ENCODE measurements at places on chromosomes 3 and 15. TPM values are rescaled to one million over a fixed set of nuclear protein-coding genes. Genes with fewer than 3 reads are reported as not detected.

DNA sequence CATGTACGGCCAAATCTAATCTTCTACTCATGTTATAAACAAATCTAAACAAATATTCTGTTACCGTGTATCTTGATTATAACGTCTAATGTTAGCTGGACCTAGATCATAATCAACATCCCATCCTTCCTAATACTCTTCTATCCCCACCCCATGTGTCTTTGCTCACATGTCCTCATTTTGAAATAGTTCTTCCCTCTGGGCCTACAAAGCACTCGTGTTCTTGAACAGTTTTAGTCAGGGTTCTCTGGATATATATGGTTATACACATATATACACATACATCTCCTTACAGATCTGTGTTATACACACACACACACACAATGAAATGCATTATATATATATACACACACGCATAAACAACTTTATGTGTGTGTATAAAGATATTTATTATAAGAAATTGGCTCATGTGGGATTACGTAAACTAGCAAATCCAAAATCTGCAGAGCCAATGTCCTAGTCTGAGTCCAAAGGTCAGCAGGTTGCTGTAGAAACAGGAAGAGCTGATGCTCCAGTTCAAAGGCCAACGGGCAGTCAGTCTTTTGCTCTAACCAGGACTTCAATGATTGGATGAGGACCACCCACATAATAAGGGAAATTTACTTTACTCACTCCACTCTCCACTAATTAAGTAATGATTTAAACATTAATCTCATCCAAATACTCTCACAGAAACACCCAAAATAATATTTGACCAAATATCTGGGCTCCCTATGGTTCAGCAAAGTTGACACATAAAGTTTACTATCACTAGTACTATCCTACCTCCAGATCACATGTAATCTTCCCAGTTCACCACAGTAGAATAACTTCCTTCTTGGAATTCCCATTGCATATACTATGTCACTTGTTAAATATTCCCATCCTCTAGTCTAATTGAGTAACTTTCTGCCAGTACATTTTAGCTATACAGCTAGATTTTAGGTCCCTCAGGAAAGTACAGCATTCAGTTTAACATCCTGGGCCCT lies 450.0 kb downstream of the ROBO1 start:
- H3K27ac ChIP-seq: no peak overlapping the region
- no peaks in the 10 kb centered on the region for H3K36me3 ChIP-seq
- H3K4me1 ChIP-seq: no peaks in the 10 kb centered on the region
- H3K27me3 ChIP-seq: no peaks in the 10 kb centered on the region
- H3K4me3 ChIP-seq: no peak overlapping the region
- DNase-seq: no peak

DNA sequence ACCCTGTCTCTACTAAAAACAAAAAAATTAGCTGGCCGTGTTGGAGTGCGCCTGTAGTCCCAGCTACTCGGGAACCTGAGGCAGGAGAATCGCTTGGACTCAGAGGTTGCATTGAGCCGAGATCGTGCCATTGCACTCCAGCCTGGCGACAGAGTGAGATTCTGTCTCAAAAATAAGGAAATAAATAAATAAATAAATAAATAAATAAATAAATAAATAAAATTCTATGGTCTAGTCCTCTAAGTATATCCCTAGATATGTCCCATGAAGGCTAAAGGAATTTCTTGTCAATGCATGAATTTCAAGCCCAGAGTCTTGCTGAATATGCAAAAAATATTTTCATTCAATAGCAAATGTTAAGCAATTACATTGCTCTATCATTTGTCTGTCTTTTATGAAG lies 149.0 kb downstream of the EPHA3 start:
- H3K4me1 ChIP-seq: no peaks in the 10 kb centered on the region
- H3K27ac ChIP-seq: no peak overlapping the region
- H3K4me3 ChIP-seq: no peak overlapping the region

DNA sequence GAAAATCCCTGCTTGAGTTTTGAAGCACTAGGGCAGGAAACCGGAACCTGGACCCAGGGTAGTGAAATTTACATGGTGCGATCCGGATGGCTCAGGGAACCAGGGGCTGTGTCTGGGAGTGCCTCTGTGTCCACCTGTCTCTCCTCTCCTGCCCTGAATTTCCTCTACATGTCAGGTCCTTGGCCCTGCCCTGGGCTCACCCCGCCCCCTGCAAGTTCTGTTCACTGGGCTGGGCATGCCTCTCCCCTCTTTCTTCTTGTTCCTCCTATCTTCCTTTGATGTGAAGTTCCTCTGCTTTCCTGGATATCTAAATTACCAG lies 435.9 kb upstream of the RBMS3 start:
- H3K4me1 ChIP-seq: peaks cover 8% of the 10 kb centered on the region
- no peak overlapping the region for H3K4me3 ChIP-seq
- H3K36me3 ChIP-seq: no peaks in the 10 kb centered on the region
- H3K27ac ChIP-seq: no peak overlapping the region

ST8SIA2 gene
- not detected for total RNA-seq

GRCh38 chr3:143252931-143253330 lies 133.4 kb downstream of the CHST2 start:
- no peak for DNase-seq
- H3K4me3 ChIP-seq: no peak overlapping the region
- no peaks in the 10 kb centered on the region for H3K27me3 ChIP-seq
- H3K27ac ChIP-seq: no peak overlapping the region

DNA sequence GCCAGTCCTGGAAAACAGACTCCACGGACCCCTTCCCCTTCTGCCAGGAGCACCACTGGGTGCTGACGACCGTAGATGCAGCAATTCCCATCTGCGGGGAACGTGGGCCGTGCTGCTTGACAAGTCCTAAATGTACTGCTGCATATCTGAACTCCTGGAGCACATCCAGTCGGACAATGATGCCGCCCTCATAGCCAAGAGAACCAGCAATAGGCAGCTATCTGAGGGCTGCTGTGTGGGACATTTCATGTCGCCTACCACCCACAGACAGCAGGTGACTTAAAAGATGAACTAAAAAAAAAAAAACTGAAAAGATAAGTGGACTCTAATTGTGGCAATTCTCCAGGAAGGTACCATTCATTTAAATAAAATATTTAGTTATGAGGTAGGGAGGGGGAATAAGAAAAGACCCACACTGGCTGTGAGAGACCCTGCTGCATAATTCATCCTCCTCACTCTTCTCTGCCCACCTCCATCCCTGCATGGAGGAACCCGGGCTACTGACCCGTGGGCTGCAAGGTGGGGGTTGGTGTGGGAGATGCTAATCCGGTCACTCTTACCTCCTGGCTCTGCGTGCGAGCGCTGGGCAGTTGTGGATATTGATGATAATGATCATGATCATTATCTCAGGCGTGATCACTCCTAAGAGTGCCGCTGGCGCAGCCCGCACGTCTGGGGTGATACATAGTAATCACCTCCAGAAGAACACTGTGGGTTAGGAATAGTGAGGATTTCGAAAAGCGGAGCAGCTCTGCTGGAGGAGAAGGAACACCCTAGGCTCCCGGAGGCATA lies 28.3 kb downstream of the ALS2CL start:
- H3K4me1 ChIP-seq: no peaks in the 10 kb centered on the region
- no peak overlapping the region for H3K4me3 ChIP-seq
- H3K36me3 ChIP-seq: no peaks in the 10 kb centered on the region
- no peak overlapping the region for H3K27ac ChIP-seq
- peaks cover 7% of the 10 kb centered on the region for H3K27me3 ChIP-seq

GRCh38 chr3:160098926-160099626 lies 110.4 kb downstream of the IL12A start:
- no peak overlapping the region for H3K4me3 ChIP-seq
- H3K4me1 ChIP-seq: no peaks in the 10 kb centered on the region
- H3K27me3 ChIP-seq: peaks cover 3% of the 10 kb centered on the region
- DNase-seq: no peak
- no peaks in the 10 kb centered on the region for H3K36me3 ChIP-seq

DNA sequence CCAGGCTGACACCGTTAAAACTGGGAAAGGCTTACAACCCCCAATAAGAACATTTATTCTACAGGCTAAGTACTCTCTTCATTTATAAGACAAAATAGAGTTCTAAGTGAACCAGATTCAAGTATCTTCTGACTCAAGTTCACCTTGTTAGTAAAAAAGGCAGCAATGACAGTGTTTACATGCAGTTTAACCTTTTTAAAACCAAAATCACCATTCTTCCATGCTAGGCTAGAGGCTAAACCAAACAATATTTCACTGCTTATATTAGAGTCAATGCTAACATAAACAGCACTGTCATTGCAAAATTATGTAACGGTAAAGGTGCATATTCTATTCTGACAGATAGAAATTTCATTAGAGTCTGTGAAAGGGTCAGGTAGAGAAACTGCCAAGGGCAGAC lies 118.0 kb downstream of the FBN1 start:
- no peak overlapping the region for H3K4me3 ChIP-seq
- H3K36me3 ChIP-seq: no peaks in the 10 kb centered on the region
- H3K4me1 ChIP-seq: no peaks in the 10 kb centered on the region

DUOXA2 gene
- not detected for total RNA-seq

GRCh38 chr3:120258009-120258408 lies 27.0 kb downstream of the GPR156 start:
- no peak overlapping the region for H3K4me3 ChIP-seq
- peaks cover 18% of the 10 kb centered on the region for H3K27me3 ChIP-seq
- no peak for DNase-seq
- no peaks in the 10 kb centered on the region for H3K4me1 ChIP-seq

- DNase-seq: no peak
- no peaks in the 10 kb centered on the region for H3K4me1 ChIP-seq
- no peaks in the 10 kb centered on the region for H3K27me3 ChIP-seq
- no peak overlapping the region for H3K27ac ChIP-seq
Measured at GRCh38 chr3:8713901-8714759, 19.5 kb upstream of the CAV3 start.

CKMT1B gene
- not detected for total RNA-seq

All from activated CD4-positive, alpha-beta T cell treated with anti-CD3 and anti-CD28 coated beads, Interleukin-2, amount 10 ng/mL, durations not matched to agents 7 days and 5 days (primary cell).